ENCODE measurements at places on chromosomes 12 and 14.

DNA sequence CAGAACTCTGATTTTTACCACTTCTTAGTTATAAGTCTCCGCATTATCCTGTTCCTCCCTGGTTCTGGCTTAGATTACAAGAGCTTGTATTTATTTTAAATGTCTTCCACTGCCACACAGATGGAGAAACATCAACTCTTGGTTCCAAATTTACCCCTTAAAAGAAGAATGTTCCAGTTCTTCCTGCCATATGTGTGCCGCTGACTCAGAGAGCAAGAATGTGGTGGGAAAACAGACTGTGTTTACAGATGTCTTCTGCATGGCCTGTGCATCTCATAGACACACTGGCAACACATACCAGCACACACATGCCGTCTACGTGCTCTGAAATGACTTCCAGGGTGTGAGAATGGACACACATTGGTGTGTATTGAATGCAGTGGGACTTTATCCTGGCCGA, 383.0 kb downstream of the LRIG3 start:
- DNase-seq: no peak

GRCh38 chr12:104576980-104577580, 120.3 kb downstream of the CHST11 start:
- no peak for DNase-seq

GRCh38 chr14:57403521-57403864, 13.1 kb downstream of the NAA30 start:
- DNase-seq: no peak

GRCh38 chr12:119375075-119375882, 40.8 kb downstream of the CCDC60 start:
- no peak for DNase-seq

- DNase-seq: no peak
Observed at GRCh38 chr14:32022938-32023466, 54.1 kb upstream of the ARHGAP5 start.

DNA sequence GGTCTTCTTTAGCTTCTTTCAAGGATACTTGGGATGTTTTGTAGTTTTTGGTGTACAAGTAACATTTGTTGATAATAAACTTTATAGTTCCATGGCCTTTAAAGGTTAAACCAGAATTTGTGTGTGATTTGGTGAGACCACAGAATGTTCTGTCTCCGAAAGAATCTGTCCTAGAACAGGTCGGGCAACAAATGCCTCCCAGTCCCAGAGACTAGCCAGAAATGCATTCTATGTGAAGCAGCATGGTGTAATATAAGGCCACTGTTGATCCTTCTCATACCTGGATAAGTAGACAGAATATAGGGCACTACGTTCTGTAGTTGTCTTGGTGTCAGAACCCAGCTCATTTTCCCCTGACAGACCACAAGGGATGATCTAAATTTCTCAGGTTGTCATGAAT, 10.0 kb downstream of the STYK1 start:
- no peak for DNase-seq

- peak; percentile 42 for DNase-seq
Observed at GRCh38 chr12:188910-189621, 24.9 kb downstream of the SLC6A12 start.

- DNase-seq: no peak
Observed at GRCh38 chr14:102403028-102403427, 40.3 kb downstream of the TECPR2 start.

GRCh38 chr12:29253906-29254625, 105.0 kb downstream of the FAR2 start:
- no peak for DNase-seq

DNA sequence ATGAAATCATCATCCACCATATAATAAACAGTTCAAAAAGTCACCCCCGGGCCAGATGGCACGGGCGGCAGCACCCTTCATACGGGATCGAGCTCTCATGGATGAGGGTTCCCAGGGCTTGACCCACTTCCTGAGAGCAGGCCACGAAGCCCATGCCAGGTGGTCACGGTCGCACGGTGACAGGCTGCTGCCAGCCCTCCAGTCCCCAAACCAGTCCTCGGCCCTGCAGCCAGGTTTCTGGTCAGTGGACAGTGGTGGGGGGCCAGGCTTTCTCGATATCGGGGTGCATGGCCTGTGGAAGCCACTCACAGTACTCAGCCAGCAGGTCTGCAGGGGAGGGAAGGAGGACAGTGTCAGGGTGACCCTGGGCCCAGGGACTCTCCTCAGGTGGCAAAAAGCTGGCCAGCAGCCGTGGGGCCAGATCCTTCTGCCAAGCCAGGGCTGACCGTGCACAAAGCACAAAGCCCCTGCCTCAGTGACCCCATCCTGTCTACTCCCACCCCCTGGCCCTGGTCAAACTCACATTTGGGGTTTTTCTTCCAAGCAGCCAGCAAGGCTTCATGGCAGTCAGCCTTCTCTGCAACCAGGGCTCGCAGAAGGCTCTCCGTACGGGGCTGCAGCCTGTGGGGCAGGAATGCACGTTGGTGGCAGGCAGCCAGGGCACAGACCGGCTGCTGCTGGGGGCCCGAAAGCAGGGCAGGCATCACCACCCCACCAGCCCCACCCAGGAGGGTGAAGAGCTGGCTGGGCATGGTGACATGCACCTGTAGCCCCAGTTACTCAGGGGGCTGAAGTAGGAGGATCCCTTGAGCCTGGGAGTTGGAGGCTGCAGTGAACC, 33.3 kb upstream of the UBC start:
- no peak for DNase-seq

- DNase-seq: no peak
Observed at GRCh38 chr12:57803319-57803893, 15.1 kb downstream of the AVIL start.

GRCh38 chr12:25052196-25052913, 103.5 kb upstream of the BCAT1 start:
- DNase-seq: no peak

DNA sequence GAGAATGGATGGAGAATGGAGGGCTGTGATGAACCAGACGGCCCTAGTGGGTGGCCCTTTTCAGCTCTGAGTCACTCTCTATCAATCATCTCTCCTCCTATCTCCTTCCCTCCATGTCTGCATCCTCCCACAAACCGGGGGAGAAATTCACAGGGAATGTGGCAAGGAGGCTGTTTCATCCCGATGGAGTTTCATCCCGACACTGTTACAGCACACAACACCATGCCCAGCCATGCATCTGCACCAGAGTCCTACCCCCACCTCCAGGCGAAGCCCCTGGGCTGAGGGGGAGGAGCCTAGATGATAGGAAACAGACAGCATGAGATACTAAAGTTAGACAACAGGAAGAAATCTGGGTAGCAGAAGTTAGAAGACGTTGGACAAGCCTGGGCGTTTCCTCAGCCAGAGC, 20.8 kb downstream of the SLC8B1 start:
- DNase-seq: no peak

DNA sequence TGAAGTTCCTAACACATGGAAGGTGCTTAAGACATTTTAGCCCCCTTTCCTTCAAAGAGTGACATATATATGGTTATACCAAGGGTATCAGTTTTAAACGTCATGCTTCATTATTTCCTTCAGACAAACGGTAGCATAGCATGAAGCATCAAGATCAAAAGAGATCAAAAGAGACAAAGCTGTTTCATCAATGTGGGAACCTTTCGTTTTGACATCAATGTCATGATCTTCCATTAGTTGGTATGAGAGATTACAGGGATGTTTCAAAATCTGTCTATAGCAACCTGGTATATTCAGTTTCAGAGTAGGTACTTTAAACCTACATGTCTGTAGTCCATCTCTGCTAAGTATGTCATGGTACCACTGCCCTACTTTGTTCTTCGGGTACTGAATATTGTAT, 28.3 kb downstream of the PUS7L start:
- no peak for DNase-seq

- DNase-seq: no peak
Observed at GRCh38 chr14:104659764-104660523, 29.5 kb upstream of the INF2 start.

GRCh38 chr12:123071099-123071800, 79.6 kb downstream of the PITPNM2 start:
- DNase-seq: no peak

- DNase-seq: no peak
Observed at GRCh38 chr12:131930510-131930909, 1.4 kb downstream of the PUS1 start.
